CD8-positive, alpha-beta memory T cell (primary cell): ENCODE measurements at places on chromosomes 13 and 19. TPM values are rescaled to one million over a fixed set of nuclear protein-coding genes. Genes with fewer than 3 reads are reported as not detected.

The APLP1 gene
- 0.86 TPM for total RNA-seq

The KLF1 gene
- total RNA-seq: 0.84 TPM

The CNFN gene
- total RNA-seq: not detected

The EFNB2 gene
- total RNA-seq: 0.22 TPM

The NLRP4 gene
- not detected for total RNA-seq

The MADCAM1 gene
- total RNA-seq: 0.44 TPM

The RFPL4AL1 gene
- total RNA-seq: not detected

The ZNF846 gene
- 5.9 TPM for total RNA-seq

- no peak overlapping the region for H3K27ac ChIP-seq
- DNase-seq: no peak
- no peaks in the 10 kb centered on the region for H3K36me3 ChIP-seq
- H3K4me1 ChIP-seq: no peaks in the 10 kb centered on the region
- H3K27me3 ChIP-seq: no peaks in the 10 kb centered on the region
- no peak overlapping the region for H3K4me3 ChIP-seq
These were observed 88.4 kb upstream of the TPP2 start for GRCh38 chr13:102508411-102508810.

GRCh38 chr19:47124937-47125668 is 5.5 kb upstream of the SAE1 start:
- H3K27me3 ChIP-seq: no peaks in the 10 kb centered on the region
- no peak for DNase-seq
- no peak overlapping the region for H3K4me3 ChIP-seq
- no peaks in the 10 kb centered on the region for H3K4me1 ChIP-seq
- H3K36me3 ChIP-seq: no peaks in the 10 kb centered on the region
- H3K27ac ChIP-seq: no peak overlapping the region

GRCh38 chr13:20685092-20685491 is 18.4 kb upstream of the IL17D start:
- no peaks in the 10 kb centered on the region for H3K4me1 ChIP-seq
- no peak overlapping the region for H3K4me3 ChIP-seq
- DNase-seq: no peak
- no peak overlapping the region for H3K27ac ChIP-seq
- no peaks in the 10 kb centered on the region for H3K27me3 ChIP-seq

GRCh38 chr13:96652506-96652905 is 341.8 kb downstream of the OXGR1 start:
- H3K4me1 ChIP-seq: no peaks in the 10 kb centered on the region
- no peaks in the 10 kb centered on the region for H3K27me3 ChIP-seq
- H3K4me3 ChIP-seq: no peak overlapping the region
- H3K27ac ChIP-seq: no peak overlapping the region
- no peaks in the 10 kb centered on the region for H3K36me3 ChIP-seq

- H3K4me1 ChIP-seq: no peaks in the 10 kb centered on the region
- no peak for DNase-seq
- no peak overlapping the region for H3K4me3 ChIP-seq
- no peak overlapping the region for H3K27ac ChIP-seq
- H3K36me3 ChIP-seq: no peaks in the 10 kb centered on the region
- H3K27me3 ChIP-seq: no peaks in the 10 kb centered on the region
These were observed 228.2 kb downstream of the LHFPL6 start for GRCh38 chr13:39374741-39375189.

DNA sequence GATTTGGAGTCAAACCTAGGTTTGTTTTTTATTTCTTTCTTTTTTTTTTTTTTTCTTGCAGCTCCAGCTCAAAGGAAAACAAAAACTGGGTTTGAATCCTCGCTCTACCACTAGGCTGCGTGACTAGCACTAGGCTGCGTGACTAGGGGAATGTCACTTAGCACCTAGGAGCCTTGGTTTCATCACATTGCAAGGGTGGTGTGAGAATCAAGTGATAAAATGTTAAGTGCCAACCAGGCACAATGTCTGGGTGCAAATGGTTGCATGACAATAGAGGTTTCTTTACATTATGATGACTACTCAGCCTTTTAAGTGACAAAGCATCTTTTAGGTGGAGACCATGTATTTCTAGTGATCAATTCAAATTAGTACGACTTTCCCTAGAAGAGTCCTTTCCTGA is 27.9 kb downstream of the RCBTB2 start:
- H3K27ac ChIP-seq: peak overlapping the region; percentile 36
- peaks cover 39% of the 10 kb centered on the region for H3K4me1 ChIP-seq
- no peaks in the 10 kb centered on the region for H3K27me3 ChIP-seq
- H3K4me3 ChIP-seq: peak overlapping the region; percentile 42
- DNase-seq: no peak

DNA sequence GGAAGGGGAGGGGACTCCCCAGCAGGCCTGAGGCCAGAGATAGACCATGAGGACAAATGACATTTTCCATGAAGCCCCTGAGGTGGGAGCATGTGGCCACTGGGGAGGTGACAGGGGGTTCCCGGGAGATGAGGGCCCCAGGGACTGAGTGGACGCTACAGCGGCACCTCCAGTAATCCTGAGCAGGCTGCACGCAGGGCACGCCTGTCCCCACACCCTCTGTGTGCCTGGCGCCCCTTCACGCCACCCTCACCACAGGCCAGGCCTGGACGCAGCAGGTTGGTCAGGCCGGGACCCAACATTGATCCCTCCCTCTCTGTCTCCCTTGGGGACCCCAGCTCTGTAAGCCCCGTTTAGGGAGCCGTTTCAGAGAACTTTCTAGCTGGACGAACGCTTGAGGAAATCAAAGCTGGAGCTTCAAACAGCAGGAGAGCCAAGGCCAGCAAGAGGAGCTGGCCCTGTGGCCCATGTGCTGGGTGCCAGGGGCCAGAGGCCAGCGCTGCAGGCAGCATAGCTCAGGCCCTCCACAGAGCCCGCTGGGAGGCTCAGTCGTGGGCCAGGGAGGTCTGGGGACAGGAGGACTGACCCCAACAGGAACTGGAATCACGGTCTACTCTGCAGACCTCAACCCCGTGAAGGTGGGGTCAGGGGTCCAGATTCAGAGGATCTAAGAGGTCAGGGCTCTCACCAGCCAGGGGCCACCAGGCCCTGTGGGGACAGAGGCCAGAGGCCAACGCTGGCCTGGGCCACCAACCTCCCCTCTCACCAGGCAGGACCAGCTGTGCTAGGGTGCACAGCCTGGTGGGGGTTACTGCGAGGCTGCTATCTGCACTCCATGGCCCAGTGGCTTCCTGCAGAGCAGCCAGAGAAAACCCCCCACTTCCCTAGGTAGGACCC is 14.6 kb downstream of the LSM4 start:
- H3K36me3 ChIP-seq: no peaks in the 10 kb centered on the region
- peaks cover 35% of the 10 kb centered on the region for H3K4me1 ChIP-seq
- H3K27me3 ChIP-seq: no peaks in the 10 kb centered on the region
- no peak overlapping the region for H3K4me3 ChIP-seq

GRCh38 chr13:51923983-51924539 is 62.3 kb downstream of the CCDC70 start:
- H3K27ac ChIP-seq: no peak overlapping the region
- H3K36me3 ChIP-seq: no peaks in the 10 kb centered on the region
- DNase-seq: no peak
- no peaks in the 10 kb centered on the region for H3K4me1 ChIP-seq
- H3K4me3 ChIP-seq: no peak overlapping the region

DNA sequence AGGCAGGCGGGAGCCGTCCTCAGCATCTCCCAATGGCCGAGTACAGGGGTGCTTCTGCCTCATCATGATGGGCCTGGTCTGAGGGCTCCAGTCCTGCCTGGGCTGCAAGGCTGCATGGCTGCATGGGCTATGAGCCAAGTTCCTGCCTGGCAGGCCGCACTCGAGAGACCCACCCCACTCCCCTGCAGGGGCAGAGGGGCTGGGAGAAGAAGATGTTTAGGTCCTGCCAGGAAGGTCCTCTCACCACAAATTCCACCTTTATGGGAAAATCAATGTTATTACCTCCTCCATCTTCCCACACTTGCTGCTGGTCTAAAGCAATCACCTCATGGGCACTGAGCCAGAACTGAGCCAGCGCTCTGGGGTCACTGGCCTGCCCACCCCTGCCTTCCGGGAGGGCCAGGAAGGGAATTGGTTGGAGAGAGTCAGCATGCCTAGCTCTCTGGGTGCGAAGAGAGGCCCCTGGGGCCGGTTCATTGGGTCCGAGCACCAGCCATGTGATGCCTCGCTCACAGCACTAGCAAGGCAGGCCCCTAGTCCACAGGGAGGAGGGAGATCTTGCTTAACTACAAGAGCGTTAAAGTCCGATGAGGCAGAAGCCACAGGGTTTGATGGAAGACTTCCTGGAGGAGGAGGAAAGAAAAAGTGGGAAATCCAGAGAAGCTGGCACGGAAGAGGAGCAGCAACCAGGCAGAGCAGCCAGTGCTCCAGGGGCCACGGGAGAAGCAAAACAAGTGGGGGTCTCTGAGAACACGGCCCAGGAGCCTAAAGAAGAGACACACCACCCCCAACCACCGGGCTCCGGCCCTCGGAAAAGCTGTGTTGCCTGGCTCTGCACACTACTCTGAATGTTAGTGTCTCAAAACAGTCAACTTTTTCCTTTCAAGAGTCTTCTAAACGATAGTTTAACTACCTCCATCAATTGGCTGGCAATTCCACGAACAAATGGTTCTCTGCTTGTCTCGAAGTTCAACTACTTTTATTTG is 63.1 kb downstream of the CEBPG start:
- no peak overlapping the region for H3K27ac ChIP-seq
- no peak overlapping the region for H3K4me3 ChIP-seq
- DNase-seq: peak; percentile 14
- H3K27me3 ChIP-seq: no peaks in the 10 kb centered on the region
- H3K4me1 ChIP-seq: no peaks in the 10 kb centered on the region

DNA sequence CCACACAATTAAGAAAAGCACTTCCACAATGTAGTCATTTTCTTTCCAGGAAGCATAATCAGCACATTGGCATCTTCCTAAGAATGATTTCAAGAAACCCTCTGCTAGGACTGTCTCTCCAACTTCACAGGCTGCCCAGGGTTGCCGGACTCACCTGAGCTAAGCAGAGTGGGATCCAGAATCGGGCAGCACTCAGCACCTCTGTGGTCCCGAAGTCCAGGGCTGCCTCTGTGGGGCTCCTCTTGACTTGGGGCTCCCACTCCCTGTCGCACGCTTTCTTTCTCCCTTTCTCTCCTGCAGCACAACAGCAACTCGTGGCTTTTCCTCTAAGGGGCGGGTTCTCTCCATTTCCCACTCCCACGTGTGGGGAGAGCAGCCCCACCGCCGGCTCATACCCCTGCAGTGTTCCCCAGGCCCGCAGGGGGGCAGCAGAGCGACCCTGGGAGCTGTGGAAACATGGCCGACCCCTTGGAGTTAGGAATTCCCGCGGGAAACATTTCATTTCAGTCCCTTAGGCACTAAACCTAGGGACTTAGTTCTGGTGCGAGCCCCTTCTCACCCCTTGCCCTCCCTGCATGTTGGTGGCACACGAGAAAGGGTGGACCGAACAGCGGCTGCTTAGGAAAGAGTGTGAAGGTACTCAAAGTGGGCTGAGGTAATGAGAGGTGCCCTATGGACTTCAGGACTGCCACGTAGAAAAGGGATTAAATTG is at the start of gene TMEM272:
TMEM272 (minus strand) TSS at position 316 of the 712 bp plus-strand sequence. CDS start 6,647 bp downstream, outside the sequence.
- no peak within 1 kb of the TSS for H3K27ac ChIP-seq
- H3K27me3 ChIP-seq: no peaks in the 10 kb centered on the region
- no peak within 1 kb of the TSS for H3K4me3 ChIP-seq
- H3K4me1 ChIP-seq: peaks cover 5% of the 10 kb centered on the region

DNA sequence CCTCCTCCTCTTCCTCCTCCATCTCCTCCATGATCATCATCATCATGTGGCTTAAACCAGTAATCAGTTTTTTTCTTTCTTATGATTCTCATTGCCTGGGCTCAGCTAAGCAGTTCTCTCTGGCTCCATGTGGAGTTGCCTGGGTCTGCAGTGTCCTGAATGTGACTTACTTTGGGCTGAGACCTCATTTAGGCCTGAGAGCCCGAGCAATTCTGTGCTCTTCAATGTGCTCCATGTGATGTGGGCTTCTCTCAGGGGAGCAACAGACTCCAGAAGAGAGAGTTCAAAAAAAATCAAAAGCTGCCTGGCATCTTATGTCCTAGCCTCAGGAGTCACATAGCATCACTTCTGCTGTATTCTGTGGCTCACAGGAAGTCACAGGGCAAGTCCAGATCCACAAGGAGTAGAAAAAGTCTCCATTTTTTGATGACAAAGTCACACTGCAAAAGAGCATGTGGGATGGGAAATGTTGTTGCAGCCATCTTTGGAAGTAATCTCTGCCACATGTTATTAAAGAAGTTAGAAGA is 128.7 kb downstream of the MAB21L1 start:
- DNase-seq: no peak
- no peaks in the 10 kb centered on the region for H3K27me3 ChIP-seq
- no peaks in the 10 kb centered on the region for H3K36me3 ChIP-seq
- H3K4me3 ChIP-seq: no peak overlapping the region

- no peaks in the 10 kb centered on the region for H3K27me3 ChIP-seq
- H3K4me3 ChIP-seq: no peak overlapping the region
- H3K36me3 ChIP-seq: no peaks in the 10 kb centered on the region
- H3K27ac ChIP-seq: no peak overlapping the region
- DNase-seq: no peak
- H3K4me1 ChIP-seq: no peaks in the 10 kb centered on the region
These were observed 92.9 kb downstream of the ZNF100 start for GRCh38 chr19:21674454-21674853.

DNA sequence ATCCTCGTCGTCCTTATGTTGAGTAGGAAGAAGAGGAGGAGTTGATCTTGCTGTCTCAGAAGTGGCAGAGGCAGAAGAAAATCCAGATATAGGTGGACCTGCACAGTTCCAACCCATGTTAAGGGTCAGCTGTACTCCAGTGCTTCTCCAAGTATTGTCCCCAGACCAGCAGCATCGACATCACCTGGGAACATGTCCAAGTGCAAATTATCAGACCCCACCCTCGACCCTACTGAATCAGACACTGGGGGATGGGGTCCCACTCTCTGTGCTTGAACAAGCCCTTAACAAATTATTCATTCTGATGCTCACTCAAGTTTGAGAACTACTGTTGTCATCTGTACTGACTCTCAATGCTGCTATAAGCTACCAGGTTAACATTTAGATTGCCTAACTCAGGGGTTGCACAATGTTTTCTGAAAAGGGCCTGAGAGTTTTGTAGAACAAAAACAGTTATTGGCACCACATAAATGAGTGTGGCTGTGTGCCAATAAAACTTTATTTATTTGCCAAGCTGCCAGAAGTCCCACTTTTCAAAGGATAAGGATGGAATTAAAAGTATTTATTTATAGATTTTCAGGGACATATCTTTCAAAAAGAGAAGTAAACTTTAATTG is 226.7 kb upstream of the IPO5 start:
- no peak for DNase-seq
- H3K27ac ChIP-seq: no peak overlapping the region
